Activated T-cell treated with anti-CD3 and anti-CD28 coated beads for 24 hours (primary cell): ENCODE measurements at places on chromosomes 16 and 17.

DNA sequence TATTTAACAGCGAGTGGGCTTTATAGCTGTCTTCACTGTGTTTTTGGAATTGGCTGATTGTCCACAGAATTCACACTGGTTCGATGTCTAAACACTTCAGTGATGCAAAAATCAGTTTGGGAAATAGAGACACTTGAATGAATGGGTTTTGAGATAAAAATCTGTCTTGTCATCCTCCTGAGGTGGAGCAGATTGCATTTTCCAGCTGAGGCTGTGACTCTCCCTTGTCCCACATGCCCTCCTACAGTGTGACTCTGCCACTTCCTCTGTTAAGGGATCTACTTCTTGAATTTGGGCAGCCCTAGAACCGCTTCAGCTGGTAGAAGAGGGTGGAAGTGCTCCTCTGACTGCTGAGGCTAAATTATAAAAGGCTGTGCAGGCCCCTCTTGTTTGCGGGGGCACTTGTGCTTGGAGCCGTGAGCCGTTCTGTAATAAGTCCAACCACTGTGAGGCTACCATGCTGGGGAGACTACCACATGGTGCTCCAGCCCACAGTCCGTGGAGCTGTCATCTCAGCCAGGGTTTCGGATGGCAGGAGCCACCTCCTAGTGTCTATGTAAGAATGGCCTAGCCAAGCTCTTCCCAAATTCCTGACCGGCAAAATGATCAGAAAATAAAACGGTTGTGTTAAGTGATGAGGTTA lies 175.9 kb downstream of the SPECC1 start:
- no peak for DNase-seq

GRCh38 chr17:55889271-55889670 lies 138.4 kb downstream of the PCTP start:
- DNase-seq, result no peak

DNA sequence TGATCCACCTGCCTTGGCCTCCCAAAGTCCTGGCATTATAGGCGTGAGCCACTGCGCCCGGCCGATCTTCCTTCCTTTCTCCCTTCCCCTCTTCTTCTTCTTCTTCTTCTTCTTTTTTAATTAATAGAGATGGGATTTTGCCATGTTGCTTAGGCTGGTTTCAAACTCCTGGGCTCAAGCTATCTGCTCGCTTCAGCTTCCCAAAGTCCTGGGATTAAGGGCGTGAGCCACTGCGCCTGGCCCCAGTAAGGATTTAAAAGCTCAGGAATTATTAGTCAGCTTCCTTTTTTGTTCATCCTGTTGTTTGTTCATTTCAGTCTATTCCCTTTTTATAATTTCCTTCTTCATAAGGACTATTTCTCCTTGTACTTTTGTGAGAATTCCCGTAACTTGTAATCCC lies 32.7 kb upstream of the LRRC37A start:
- no peak for DNase-seq

GRCh38 chr16:52405441-52405840 lies 141.5 kb downstream of the TOX3 start:
- no peak for DNase-seq

DNA sequence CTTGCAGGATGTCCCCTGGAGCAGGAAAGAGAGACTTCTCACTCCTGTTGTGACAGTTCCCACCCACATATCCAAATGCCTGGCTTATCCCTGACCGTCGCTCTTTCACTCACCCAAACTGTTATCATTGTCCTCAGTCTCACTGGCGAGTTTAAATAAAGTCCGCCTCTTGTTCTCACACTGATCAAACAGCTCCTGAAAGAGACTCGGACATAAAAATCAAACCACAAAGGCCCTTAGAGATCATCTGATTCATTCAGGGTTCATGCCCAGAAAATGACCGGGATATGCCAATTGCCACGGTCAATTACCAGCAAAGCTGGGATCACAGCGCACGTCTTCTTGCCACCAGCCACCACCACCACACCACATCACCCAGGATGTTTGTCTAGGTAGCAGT lies 19.9 kb downstream of the GGA3 start:
- no peak for DNase-seq

DNA sequence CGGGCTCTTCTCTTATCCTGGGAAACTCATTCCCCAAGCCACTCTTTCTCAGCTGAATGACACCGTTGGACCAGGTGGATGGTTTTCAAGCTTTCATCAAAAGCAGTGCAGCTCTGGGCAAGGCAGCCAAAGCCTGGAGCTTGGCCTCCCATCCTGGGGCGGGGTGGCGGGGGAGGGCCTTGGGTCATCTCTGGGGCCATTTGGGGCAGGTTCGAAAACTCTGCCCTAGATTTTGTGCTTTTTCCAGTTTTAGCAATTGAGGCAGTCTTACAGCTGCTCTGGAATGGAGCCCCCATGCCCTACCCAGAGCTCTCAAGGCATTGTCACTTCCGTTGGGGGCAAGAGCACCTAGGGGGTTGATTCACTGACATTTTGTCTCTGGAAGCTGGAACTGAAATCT lies 9.1 kb downstream of the MPRIP start:
- DNase-seq, result no peak

DNA sequence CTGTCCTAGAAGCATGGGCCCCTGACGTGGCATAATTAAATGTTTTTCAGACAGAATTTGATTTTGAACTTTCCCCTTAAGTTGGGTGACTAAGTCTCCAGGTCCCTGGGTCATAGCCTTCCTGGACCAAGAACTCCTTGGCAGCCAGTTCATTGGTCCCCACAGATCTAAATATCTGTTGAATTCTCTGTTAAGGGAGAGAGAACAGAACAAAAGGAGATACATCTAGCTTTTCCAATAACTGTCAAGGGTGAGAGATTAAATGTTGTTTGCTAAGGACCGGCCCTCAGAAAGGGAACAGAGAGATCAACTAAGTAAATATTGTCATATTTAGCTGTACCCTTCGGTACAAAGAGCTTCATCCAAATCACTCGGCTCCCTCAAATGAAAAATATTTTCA lies 78.2 kb upstream of the NOL11 start:
- no peak for DNase-seq

DNA sequence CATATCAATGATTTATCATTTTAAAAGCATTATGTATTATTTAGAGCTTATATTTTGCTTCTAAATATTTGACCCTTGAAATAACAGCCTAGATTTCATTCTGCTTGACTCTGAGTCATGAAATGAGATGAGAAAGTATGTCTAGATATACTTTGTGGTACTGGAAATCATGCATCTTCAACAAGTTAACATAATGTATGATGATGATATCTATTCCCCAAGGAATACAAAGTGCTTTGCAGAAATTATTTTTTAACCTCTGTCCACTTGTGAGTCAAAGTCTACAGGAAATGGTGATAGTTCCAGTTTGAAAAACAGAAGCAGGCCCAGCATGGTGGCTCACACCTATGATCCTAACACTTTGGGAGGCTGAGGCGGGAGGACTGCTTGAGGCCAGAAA lies 36.1 kb downstream of the GOSR1 start:
- DNase-seq, result no peak

GRCh38 chr16:85227946-85228862 lies 115.9 kb upstream of the CIBAR2 start:
- no peak for DNase-seq

GRCh38 chr17:47850373-47850691 lies 631 bp downstream of the SP6 start:
- DNase-seq, result no peak

DNA sequence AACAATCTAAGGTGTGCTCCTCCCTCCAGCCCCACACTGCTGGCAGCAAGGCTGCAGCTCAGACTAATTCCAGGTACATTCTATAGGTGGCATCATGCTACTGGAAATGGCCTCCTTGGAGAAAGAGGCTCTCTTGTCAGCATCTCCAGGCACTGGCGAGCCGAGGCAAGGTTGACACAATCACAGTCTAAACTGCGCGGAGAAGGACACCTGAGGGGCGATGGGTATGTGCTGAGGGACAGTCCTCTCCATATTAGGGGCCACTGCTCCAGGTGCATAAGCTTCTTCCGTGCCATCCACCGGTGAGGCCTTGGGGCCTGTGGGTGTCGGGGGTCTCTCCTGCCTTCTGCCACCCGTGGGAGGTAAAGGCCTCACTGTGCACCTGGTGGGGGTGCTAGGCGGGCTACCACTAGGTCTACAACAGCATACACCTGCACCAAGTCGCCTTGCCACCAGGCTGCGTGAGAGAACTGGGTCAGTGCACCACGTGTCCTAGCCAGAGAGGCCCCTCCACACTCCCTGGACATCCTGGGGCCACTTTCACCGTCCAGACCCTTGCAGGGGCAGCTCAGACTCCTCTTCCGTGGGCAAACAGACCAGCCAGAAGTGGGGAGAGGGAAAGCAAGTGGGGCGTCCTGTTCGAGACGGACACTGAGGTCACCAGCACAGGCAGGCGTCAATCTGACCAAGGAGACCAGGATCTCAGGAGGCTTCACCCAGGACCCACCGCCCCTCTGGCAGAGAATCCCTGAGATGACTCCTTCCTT lies 12.1 kb upstream of the CBX8 start:
- DNase-seq, result no peak

- DNase-seq, result no peak
Measured at GRCh38 chr17:3982541-3983017, 18.3 kb upstream of the ATP2A3 start.
